ENCODE measurements at places on chromosomes 1 and 21.

DNA sequence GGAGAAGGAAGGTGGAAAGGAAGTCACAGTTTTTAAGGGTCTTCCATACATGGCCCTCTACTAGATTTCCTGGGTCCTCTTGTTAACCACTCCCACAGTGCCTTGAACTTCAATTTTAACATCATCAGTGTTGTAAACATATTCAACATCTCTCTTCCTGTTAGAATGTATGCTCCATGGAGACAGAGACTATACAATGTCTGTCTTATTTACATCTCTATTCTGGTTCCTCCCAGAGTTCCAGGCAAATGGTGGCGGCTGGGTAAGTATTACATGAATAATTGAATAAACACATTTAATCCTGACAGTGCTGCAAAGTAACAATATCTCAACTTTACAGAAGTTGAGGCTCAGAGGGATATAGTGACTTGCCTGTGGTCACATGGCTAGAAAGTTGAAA, 40.3 kb downstream of the CDC7 start:
- no peak for DNase-seq

GRCh38 chr1:234490793-234491479, 12.0 kb upstream of the TARBP1 start:
- no peak for DNase-seq

DNA sequence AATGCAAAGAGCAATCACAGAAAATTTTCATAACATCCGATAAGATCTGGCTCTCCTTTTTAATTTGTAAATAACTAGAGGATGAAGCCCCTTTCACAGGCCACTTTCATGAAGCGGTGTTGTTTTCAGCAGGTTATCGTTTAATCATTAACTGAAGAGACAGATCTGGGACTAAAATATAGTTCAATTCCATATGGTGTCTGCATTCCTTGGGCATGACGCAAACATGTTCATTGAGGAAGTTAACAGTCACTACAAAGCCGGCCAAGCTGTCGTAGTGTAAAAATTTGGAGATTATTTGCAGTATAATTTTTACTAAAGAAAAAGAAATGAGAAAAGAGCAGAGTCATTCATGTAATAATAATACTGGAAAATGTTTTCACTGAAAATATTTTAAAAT, 565.2 kb upstream of the ADAMTS5 start:
- DNase-seq: no peak

GRCh38 chr1:91616712-91617111, 116.1 kb downstream of the CDC7 start:
- DNase-seq: no peak

- DNase-seq: no peak
Measured at GRCh38 chr1:66296951-66297350, 237.0 kb upstream of the SGIP1 start.

- DNase-seq: no peak
Measured at GRCh38 chr1:165416876-165417275, 28.1 kb downstream of the RXRG start.

DNA sequence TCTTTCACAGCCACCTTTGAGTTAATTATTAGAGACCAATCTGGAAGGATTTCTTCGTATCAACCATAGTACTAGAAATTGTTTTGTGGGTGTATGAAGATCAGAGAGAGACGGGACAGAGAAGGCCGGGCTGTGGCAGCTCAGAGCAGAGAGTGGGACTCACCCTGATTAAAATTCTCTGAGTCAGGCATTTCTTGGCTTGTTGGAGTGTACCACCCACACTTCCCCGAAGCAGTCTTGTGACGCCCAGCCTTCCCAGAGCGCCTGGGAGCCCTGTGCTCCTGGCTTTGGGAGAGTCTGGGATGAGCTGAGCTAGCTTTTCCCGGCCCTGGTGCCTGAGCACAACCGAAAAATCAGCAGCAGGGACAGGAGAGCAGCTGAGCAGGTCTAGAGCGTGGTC, 19.4 kb downstream of the PLEKHM2 start:
- peak; percentile 72 for DNase-seq

DNA sequence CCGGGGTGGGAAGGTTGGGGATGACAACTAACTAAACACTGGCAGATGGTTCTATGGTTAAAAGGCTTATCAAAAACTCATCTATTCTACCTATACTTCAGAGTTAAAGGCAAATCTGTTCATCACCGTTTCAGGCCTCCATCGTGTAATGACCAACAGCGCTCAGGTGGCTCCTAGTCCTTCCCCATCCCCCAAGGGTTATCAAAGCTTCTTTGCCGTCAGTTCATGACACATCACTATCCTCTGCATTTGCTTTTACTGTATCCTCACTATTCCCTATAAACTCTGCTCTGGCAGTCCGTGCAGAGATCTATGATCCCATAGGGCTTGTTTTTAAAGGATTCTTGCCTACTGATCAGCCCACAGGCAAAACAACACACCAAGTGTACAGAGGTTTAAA, 8.2 kb downstream of the HMGN1 start:
- DNase-seq: no peak

DNA sequence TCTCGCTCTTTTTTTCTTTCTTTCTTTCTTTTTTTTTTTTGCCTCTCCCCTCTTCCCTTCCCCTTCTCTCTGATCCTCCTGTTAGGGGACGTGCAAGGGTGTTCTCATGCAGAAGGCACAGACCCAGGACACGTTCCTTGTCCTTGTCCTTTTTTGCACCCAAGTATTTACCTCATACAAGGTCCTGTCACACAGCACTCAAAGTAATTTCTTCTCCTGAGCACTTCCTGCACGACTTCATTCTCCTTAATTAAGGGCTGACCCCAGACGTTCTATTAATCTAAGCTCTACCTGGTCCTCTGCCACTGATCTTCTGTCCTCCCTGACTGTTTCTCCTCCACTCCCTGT, 424 bp upstream of the PCNX2 start:
- DNase-seq: no peak

DNA sequence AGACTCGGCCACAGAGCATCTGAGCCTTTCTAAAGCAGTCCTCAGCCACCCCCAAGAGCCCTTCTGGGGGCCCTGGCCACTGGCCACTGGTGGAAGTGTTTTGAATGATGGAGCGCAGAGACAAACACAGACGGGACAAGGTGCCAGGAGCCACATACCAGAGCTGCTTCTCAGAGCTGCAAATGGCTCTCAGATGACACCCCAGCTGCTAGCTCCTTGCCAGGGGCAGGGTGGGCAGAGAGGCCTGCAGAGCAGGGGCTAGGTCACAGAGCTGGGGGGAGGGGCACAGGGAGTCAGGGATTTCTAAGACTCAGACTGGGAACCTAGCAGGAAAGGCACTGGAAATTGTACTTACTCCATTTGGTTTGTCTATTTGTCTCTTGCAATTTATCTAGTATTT, 30.4 kb downstream of the KCNN3 start:
- no peak for DNase-seq

DNA sequence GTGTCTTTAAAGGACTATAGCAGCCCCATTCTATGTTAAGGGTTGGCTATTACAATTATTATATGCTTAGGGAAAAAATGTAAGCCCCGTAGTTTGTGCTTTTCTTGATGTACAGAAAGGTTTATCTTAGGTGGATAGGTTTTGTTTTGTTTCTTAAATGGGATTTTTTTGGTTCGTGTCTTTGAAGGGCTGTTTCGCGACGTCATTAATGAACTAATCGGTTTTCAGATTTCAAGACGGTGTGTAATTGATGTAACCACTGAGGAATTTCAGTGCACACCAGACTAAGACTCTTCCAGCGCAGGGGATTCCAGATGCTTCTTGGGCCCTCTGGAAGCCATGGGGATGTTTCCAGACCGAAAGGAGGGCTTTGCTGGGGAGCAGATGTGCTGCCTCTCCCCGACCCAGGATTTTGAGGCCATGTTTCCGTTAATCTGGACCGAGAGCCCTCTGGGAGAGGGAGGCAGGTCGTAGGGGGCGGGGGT, 4.8 kb upstream of the SIM2 start:
- DNase-seq: no peak

DNA sequence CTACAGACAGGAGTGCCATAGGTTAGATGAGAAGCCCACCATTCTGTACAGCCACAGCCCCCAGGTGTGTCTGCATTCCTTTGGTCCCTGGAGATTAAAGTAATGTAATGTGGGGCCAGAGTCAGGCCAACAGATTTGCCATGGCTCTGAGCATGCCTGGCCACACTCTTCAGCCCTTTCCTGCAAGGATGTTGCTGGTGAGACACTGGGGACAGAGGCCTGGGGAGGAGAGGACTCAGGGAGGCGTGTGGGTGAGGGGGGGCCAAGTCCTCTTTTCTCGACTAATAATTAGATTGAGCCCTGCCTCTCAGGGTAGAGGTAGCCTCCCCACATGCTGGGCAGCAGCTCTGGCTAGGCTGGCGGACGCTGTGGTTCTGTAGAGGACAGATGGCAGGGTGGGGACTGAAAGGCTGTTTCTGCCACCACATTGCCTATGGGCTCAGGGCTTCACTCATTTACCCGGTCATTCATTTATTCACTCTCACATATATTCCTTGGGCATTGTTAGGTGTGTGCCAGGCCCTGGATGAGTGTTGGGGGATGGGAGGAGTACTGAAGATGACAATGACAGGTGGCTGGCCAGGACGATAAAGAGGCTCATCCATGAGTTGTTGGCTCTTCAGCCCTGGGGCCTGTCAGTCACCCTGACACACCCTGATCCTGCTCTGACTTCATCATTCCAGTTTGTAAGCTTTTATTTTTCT, 7.1 kb upstream of the PRCC start:
- no peak for DNase-seq

DNA sequence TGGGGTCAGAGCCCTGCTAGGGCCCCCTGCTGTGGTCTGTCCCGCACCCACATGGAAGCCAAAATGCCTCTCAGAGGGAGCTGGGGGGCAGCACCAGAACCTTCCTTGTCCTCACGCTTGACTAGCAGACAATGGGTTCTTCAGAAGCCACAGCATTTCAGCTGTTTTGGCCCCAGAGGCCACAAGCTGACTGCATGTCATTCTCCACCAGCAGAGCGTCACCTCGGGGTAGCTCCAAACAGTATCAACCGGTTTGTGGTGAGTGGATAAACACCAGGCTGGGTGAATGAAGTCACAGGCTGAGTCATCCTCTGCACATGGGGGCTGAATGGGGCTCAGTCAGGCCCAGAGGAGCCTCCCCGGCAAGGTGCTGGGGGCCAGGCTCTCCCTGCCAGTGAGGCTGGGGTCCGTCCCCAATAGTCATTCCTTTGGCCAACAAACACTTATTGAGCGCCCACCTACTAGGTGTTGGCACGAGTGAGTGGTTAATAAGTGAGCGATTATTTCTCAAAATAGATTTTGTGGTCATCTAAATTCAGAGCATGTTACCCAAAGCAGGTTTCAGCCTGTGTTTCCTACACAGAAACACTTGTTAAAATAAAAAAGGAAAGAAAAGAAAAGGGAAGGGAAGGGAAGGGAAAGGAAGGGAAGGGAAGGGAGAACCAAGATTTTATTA, 9.1 kb downstream of the OLIG1 start:
- DNase-seq: no peak

Data from BJ (cell line).